ENCODE measurements at places on chromosomes 13 and 19.
A peak's percentile ranks its signal among the peaks of the same experiment; 100 is the strongest.

DNA sequence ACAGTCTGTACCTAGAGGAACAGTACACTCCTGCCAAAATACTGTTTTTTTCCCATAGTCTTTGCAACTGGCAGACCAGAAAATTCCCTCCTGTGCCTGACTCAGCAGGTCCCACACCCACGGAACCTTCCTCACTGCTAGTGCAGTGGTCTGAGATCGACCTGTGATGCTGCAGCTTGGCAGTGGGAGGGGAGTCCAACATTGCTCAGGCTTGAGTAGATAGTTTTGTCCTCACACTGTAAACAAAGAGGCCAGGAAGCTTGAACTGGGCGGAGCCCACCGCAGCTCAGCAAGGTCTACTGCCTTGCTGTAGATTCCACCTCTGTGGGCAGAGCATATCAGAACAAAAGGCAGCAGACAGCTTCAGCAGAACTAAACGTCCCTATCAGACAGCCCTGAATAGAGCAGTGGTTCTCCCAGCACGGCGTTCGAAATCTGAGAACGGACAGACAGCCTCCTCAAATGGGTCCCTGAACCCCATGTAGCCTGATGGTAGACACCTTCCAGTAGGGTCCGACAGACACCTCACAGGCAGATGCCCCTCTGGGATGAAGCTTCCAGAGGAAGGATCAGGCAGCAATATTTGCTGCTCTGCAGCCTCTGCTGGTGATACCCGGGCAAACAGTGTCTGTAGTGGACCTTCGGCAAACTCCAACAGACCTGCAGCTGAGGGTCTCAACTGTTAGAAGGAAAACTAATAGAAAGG lies 92.7 kb downstream of the SUCLA2 start:
- DNase-seq, result no peak

DNA sequence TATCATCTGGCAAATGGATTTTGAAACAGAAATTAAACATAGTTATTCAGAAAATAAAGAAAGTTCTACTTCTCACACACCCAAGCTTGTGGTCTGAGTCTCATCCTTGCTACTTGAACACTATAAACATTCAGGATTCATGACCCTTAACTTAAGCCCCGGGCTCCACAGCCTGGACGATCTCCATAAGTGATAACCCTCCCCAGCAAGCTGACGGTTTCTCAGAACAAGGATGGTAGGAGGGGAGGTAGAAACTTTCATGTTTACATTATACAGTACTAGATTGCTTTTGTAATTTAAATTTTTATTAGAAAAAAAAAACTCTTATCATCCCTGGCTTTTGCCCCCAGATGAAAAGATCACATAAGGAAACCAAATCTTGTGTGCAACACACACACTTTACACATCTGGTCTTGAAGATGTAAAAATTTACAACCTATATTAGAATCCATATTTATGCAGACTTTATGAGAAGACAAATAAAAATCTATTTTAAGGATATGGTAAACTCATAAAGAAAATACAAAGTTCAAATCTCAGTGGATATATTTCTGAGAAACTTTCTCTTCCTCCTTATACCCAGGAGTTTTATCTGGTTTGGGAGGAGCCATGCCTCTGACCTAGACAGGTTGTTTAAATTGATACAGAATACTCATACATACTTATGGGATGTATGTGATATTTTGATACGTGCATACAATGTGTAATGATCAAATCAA lies 20.0 kb upstream of the ATP12A start:
- no peak for DNase-seq

DNA sequence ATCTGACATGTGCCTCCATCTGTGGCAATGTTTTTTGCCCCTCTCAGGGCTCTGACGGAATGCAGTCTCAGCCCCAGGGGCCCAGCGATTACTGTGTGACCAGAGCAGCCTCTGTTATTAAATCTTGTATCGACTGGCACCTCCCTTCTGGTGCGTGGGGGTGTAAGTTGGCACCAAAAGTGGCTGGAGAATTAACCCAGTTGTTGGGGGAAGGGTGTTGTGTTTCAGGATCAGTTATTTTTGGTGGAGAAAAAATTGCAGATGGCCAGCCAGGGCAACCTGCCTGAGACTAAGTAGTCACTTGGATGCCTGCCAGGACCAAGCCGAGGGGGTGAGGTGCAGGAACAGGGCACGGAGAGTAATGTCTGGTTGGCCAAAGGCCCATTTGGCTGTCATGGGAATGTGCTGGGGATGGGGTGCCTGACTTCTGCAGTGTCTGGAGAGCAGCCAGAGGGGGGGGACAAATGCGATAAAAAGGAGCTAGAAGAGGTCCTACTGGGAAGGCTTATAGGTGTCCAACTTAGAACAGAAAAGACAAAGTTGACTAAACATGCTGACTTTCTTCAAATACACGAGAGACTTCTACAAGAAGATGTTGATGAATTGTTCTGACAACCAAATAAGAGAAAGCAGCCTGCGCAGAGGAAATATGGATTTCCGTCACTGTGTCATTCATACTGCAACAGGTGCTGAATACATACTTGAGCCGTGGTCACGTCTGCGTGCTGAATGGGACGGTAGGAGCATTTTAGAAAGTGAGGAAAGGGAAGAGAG lies 69.8 kb downstream of the SIAH3 start:
- no peak for DNase-seq

DNA sequence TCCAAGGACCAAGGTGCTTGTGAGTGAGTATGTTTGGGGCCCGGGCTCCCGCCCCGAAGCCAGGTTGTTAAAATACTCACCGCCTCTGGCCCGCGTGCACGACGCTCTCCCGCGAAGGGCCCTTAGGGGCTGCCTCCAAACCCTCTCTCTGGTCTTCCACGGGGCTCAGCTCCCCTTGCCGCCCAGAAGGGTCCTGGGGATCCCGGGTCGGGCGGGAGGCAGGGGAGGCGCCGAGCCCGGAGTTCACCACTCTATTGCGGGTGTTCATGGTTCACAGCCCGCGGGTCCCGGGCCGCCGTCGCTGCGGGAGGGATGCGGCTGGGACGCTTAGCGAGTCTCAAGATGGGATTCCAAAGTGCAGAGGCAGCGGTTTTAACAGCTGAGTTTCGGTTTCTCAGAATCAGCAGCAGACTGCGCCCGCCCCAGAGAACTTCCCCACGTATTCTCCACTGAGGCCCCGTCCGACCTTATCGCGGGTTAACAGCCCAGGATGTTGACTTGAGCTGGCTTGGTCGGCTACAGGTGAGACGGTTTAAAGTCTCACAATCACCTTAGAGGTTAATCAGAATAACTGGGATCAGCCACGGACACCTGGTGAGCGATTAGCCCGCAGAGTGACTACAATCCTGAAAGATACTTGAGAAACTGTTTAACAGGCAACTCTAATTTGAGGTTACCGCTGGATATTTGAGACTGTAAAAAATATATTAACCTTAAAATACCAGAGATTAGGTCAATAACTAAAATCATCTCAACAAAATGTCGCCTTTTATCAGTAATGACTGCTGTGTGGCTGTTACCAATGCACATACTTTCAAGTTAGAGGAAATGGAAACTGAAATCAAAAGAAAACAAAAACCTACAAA lies at the start of gene EPSTI1:
EPSTI1 (minus strand) TSS at position 344 of the 866 bp plus-strand sequence; CDS start at position 268, 76 bp downstream.
- DNase-seq, result peak; percentile 80

- DNase-seq, result no peak
These were observed 81.6 kb upstream of the ARGLU1 start for GRCh38 chr13:106649495-106649894.

DNA sequence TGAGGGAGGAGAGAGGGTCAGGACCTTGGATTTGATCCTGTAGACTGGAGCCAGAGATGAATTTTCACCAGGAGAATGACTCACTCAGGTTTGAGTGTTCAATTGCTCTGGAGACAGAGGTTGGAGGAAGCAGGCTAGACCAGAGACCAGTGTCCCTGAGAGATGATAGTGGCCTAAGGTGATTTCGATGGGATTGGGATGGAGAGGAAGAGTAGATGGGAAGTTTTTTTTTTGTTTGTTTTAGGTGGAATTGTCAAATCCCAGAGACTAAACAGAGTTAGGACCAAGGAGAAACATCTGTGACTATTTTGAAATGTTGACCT lies 2.3 kb downstream of the CEBPG start:
- DNase-seq, result no peak

DNA sequence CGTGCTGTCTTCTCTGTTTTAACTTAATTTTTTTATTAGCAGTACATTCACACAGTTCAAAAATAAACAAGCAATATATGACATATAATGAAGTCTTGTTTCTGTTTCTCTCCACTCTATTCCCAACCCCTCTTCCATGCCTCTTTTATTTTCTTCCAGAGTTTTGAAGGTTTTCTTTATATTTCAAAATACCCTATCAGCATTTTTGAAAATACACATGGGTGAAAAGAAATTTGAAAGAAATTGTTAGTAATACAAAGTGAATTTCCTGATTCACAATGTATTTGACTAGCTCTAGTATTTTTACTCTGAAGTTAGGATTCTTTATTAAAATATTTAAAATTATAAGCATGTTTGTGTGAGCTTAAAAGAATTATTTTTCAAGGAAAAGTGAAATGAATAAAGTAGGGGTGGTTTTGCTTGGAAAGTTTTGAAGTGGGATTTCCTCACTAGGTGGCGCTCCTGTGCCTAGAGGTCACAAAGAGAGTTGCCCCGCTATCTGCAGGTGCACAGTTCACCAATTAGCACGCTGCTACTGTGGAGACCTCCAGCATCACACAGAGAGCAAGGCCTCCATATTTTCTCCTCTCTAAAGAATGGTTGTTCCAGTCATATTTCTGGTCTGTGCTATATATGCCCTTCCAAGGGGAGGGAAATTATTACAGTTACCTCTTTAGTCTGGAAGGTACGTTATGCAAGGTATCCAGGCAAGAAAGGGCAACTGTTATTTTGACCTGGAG lies 37.6 kb downstream of the SOX21 start:
- peak; percentile 66 for DNase-seq

DNA sequence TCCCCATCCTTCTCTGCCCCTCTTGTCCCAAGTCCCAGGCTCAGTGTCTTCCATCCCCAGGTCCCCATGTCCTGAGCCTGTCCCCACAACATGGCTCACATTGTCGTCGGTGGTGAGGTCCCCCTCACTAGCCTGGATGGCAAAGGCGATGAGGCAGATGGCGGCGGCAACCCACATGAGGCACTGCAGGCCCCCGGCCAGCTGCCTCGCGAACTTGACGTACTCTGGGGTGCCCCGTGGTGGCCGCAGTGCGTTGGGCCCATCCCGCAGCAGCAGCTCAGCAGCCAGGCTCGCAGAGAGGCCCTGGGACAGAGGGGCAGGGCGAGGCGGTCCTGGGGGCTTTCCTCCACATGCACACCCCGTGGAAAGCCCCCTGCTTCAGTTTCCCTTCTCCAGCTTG lies 1.1 kb downstream of the ATP4A start:
- no peak for DNase-seq

DNA sequence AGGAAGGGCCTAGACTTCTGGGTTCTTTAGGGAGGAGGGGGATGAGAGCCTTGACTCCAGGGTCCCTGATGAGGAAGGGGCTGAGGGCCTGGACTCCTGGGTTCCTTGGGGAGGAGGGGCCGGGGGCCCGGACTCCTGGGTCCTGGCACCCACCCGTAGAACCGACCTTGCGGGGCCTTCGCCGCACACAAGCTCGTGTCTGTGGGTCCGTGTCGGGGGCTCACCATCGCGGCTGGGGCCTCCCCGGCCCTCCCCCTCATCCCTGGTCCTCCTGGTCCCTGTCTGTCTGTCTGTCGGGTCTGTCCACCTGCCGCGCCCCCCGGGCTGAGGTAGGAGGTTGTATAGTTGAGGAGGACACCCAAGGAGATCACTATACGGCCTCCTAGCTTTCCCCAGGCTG lies 662 bp upstream of the SPACA6 start:
- DNase-seq, result no peak

- no peak for DNase-seq
These were observed 1.3 kb downstream of the FBXW9 start for GRCh38 chr19:12695096-12695495.

- peak; percentile 69 for DNase-seq
These were observed 2.3 kb downstream of the WDR83 start for GRCh38 chr19:12668932-12669269.

DNA sequence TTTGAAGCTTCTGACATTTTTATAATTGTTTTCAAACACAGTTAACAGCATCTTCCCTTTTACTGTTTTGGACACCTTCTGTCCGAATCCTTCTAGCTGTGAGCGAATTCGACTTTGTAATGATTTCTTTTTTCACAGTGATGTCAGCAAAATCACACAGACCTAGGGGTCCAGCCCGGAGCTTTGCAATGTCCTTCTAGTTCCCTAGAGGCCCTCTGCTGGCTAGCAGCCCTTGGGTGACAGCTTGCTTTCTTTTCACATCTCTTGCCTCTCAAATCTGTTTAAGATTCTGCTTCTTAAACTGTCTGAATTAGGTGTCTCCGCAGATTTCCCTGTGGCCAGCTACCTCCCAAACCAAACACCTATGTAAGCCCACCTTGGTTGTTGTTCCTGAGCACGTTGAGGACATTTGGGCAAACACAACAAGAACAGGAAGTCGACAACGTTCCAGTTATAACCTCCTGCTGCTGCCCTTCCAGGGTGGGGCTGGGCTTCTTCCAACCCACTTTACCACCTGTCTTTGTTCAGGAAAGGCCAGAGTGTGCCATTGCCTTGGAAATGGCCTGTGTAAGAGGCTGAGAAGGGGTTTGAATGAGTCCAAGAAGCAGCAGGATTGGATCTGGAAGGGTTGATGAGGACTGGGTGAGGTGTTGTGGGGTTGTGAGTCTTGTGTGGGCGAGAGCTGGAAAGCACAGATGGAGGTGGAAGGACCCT lies 123.1 kb downstream of the ATP8A2 start:
- no peak for DNase-seq

DNA sequence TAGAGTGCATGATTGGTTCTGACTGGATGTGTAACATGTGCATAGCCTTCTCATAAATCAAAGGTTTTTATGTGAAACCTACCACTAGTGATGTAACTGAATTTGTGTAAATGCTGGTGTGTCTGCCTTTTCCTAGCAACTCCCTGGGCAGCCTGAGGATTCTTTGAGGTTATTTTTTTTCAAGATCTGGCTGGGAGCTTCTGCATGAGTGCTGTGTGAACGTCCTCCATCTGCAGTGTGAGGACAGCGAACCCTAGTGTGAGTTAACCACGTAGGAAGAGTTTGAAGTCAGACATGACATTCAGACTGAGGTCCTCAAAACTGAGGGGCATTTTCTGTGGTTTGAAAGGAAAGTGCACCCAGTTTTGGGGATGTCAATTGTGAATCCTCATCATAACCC lies 39.9 kb downstream of the DPRX start:
- DNase-seq, result no peak

GRCh38 chr19:20038358-20039202 lies 725 bp downstream of the ZNF682 start:
- peak; percentile 20 for DNase-seq

GRCh38 chr19:48881741-48882657 lies 9.8 kb downstream of the PPP1R15A start:
- DNase-seq, result peak; percentile 24

GRCh38 chr13:107118506-107118905 lies 550.6 kb upstream of the ARGLU1 start:
- no peak for DNase-seq

DNA sequence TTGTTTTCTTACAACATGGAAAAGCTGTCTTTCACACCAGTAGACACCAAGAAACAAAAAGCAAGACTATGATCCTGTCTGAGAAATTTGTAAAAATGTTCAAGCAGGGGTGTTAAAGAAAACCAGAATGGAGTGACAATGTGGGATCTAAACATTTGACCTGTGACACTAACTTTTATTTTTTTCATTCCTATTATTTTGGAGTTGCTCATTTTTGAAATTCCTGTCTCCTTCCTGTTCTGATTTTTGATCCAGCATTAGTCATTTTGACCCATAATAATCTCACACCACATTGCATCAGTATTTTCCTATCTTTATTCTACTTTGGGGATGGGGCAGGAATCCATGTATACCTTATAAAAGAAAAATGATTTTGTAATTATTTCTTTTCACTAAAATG lies 164.2 kb downstream of the DLEU7 start:
- no peak for DNase-seq

GRCh38 chr13:108595436-108596274 lies 33.8 kb upstream of the MYO16 start:
- no peak for DNase-seq

Data from CD4-positive, alpha-beta T cell treated with Interleukin-17A for 4 hours (primary cell).